ENCODE measurements at places on chromosomes 12 and 14. TPM values are rescaled to one million over a fixed set of nuclear protein-coding genes. Genes with fewer than 3 reads are reported as not detected.

Gene NOVA1
- total RNA-seq = 11.4 TPM

Gene SLC10A1
- not detected for total RNA-seq

DNA sequence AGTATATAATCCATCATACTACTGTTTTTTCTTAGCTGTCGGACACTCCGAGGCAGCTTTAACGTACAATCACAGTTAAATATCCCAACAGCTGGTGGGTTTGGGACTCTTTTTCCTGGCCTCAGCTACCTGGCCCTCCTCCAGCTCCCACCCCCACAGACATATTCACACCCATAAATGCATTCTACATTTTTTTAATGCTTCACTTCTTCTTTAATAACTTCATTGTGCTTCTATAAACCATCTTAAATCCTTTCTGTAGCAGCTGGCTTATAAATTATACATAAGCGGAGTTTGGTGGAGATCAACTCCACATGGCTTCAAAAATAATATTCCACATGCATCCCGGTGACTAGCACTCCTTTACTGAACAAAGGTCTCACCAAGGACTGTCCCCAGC is 33.3 kb downstream of the TDG start:
- DNase-seq = no peak

DNA sequence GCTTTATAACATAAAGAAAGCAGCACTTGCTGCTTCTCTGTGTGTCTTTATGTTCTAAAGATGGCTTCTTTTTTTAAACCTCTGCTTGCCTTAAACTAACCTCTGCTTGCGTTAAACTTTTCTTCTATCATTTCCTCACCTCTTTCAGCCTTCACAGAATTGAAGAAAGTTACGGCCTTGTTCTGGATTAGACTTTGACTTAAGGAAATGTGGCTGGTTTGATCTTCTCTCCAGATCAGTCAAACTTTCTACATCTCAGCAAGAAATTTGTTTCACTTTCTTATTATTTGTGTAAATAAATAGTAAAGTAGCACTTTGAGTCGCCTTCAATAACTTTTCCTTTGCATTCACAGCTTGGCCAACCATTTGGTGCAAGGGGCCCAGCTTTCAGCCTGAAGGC is 64.2 kb downstream of the CMAS start:
- DNase-seq = no peak

DNA sequence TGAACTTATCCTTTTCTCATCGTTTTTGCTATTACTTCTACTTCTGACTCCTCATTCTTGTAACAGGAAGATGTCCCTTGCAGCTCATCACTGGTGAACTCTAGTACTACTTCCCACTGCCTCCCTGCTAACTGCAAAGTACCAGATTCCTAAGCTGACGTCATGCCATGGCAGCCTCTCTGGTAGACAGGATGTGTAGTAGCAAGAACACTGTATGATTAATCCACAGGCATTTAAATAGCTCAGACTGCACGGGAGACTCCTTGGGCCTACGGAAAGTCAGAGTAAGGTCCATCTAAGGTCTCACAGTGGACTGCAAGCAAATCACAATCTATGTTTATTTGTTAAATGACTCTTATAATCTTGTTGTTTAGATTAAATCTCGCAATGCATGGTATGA is 43.5 kb downstream of the DNAI7 start:
- peak; percentile 50 for DNase-seq

GRCh38 chr12:67469666-67470065 is 178.9 kb upstream of the DYRK2 start:
- no peak for DNase-seq

GRCh38 chr12:41930866-41931437 is 213.7 kb downstream of the GXYLT1 start:
- DNase-seq = no peak

GRCh38 chr14:79419571-79420327 is 791.6 kb downstream of the DIO2 start:
- no peak for DNase-seq

All from H9 (cell line).